AG10803 (cell line): ENCODE measurements at places on chromosomes 7 and 10.

- DNase-seq = no peak
Observed at GRCh38 chr7:25881317-25882037, 270.5 kb upstream of the NFE2L3 start.

- no peak for DNase-seq
Observed at GRCh38 chr7:64774204-64774842, 19.9 kb upstream of the ZNF138 start.

DNA sequence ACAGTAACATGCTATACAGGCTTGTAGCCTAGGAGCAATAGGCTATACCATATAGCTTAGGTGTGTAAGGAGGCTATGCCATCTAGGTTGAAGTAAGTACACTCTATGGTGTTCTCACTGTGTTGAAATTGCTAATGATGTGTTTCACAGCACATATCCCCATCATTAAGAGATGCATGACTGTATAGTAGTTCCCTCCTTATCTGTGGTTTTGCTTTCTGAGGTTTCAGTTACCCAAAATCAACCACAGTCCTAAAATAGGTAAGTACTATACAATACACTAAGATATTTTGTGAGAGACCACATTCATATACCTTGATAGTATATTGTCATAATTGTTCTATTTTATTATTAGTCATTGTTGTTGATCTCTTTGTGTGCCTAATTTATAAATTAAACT is 12.7 kb downstream of the FZD1 start:
- DNase-seq = no peak

GRCh38 chr10:80199828-80200227 is 5.5 kb downstream of the ANXA11 start:
- DNase-seq = peak; percentile 91

GRCh38 chr7:39810204-39810642 is 139.8 kb upstream of the CDK13 start:
- no peak for DNase-seq

- DNase-seq = no peak
Observed at GRCh38 chr7:7439564-7439963, 96.1 kb downstream of the COL28A1 start.

- no peak for DNase-seq
Observed at GRCh38 chr7:152702-153391, 39.5 kb upstream of the FAM20C start.

DNA sequence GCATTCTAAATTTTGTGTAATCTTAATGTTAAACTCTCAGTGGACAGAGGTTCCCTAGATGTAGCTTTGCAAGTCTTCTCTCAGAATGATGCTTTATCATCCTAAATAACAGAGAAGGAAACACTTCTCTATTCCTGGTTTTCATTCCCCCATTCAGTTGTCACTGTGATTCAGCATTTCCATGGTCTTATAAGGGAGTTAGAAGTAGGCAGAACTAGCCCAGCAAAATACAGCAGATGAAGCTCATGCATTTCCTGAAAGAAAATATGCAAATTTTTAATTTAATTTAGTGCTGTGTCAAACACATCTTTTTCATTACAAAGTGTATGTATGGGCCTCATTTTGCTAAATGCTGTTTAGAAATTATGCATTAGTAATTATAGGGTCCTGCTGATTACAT is 70.1 kb downstream of the ITPRID1 start:
- no peak for DNase-seq

GRCh38 chr10:125201108-125201524 is 40.8 kb upstream of the CTBP2 start:
- DNase-seq = no peak

- DNase-seq = peak; percentile 14
Observed at GRCh38 chr7:107047902-107048782, 3.6 kb downstream of the PRKAR2B start.

DNA sequence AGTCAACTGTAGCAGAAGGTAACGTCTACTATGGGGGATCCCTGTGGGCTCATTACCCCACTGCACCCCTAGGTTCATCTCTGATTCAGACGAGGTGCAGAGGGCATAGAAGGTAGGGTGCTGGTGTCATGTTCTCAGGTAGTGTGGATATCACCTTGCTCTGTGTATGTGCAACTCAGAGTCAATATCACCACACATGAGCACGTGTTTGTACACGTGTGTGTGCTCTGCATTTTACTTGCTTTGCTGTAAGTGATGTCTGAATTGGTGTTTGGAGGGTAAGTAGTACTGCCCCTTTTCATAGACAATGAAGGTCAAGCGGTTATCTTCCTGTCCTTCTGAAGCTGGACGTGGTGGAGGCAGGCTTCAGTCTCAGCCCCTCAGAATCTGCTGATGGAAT is 10.4 kb downstream of the DMBT1 start:
- no peak for DNase-seq

DNA sequence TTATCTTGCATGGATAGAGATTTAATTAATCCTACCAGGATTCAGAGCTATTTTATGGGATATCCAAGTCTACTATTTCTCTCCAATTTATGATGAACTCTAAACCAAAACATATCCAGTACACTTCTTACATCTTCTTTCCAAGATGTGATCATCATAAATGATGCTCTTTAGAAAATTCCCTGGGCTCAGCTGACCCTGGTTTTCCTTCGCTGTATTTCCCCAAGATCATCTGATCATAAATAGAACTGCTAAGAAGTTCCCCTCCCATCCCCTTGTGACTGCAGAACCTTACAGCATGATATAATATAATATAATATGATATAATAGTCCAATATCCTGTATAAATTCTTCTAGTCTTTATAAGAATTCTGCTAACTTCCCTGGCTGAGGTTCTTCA is 114.6 kb upstream of the LYZL2 start:
- no peak for DNase-seq

DNA sequence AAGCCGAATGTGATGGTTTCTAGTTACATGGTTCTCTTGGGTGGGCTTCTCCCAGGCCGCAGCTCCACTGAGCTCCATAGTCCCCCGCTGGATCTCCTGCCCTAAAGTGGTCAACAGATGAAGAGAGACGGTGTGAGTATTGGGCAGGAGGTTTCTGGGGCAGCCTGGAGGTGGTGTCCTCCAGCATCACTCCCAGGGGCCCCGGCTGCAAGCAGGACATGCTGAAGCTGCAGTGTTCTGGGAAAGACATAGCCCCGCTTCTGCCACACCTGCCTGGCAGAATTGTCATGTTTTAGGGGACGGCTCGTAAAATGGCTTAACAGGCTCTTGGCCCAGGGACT is 40.4 kb downstream of the CALML3 start:
- DNase-seq = no peak

DNA sequence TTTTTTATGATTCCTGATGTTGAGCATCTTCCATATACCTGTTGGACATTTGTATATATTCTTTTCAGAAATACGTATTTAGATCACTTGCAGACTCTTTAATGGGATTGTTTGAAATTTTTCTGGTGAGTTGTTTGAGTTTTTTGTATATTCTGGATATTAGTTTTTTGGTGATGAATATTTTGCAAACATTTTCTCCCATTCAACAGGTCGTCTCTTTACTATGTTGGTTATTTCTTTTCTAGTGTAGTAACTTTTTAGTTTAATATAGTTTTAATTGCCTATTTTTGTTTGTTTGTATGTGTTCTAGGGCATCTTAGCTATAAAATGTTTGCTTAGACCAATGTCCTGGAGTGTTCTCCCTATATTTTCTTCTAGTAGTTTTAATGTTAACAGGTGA is 72.7 kb downstream of the ZWINT start:
- DNase-seq = no peak

GRCh38 chr10:14605231-14605925 is 169.3 kb downstream of the FAM107B start:
- DNase-seq = peak; percentile 44

- no peak for DNase-seq
Observed at GRCh38 chr7:121269798-121270197, 59.0 kb upstream of the WNT16 start.

GRCh38 chr10:26310361-26310760 is 93.8 kb downstream of the GAD2 start:
- DNase-seq = no peak

DNA sequence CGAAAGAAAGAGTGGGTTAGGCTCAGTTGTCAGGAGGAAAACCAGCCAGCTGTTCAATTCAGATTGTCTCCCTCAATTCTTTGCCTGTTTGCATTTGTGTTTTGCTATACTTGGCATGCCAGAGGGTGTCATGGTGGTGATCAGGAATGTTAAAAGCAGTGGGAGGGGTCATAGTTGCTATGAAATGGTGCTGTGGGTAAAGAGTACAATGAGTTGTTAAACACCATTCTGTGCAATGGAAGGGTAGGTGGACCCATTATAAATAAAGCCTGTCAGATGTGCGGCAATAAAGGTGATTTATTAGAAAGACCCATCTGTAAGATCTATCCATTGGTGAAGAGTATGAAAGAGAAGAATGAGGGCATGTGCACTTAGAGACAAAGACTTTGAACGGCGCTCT is 82.2 kb downstream of the MRPL32 start:
- DNase-seq = no peak

DNA sequence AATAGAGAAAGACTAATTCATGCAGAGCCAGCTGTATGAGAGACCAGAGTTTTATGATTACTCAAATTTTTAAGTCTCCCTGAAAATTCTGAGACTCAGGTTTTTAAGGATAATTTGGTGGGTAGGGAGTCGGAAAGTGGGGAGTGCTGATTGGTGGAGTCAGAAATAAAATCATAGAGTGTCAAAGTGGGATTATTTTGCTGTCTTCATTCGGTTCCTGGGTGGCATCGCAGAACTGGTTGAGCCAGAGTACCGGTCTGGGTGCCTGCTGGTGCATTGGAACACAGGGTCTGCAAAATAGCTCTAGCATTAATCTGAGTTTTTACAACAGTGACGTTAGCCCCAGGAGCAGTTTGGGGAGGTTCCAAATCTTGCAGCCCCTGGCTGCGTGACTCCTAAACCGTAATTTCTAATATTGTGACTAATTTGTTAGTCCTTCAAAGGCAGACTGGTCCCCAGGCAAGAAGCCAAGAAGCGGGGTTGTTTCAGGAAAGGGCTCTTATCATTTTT is 32.4 kb downstream of the GPRIN2 start:
- peak; percentile 70 for DNase-seq

DNA sequence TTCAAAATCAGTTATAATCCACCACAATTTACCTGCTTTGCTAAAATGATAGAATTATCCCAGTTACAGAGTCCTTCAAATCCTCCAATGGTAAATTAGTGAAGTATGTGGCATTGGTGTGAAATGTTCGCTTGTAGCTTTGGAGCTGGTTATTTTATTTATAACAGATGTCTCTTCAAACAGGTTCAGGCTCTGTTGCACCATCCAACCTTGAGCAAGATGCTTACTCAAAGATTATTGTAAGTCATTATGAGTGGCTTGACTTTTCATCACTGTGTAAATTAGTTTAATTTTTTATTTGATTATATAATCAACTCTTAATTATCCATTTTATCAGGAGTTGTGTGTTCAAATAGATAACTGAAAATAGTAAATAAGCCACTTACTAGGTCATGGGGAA is 99.4 kb downstream of the BTRC start:
- DNase-seq = peak; percentile 33

DNA sequence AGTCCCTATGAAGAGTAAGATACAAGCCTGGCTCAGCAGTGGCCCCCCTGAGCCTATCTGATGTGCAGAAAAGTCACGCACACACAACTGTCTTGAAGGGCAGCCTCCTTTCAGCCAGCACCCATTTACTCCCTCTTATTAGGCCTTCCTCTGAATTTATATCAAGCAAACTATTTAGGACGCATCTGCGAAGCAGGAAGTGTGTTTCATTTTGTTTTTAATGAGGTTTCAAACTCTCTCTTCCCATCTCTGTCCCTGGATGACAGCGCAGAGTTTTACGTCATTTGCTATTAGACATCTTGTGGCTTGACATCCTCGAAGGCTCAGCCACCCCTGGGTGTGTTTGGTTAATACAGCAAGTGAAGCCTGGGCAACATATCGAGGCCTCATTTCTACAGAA is 79.5 kb downstream of the CUX1 start:
- no peak for DNase-seq

- no peak for DNase-seq
Observed at GRCh38 chr7:47355684-47356083, 226.2 kb downstream of the TNS3 start.

DNA sequence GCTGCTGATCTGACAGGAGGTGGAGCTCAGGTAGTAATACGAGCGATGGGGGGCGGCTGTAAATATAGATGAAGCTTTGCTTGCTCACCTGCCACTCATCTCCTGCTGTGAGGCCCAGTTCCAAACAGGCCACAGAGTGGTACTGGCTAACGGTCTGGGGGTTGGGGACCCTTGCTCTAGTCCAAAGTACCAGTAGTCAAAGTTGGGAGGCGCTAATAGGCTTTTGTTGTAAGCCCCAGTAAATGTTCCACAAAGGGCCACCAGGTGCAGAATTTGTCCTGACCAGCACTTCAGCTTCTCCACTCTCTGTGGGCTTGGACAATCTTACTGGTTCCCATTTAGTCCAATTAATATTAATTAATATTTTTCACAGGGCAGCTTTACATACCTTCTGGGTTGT is 206.6 kb downstream of the ACTR3B start:
- DNase-seq = no peak

DNA sequence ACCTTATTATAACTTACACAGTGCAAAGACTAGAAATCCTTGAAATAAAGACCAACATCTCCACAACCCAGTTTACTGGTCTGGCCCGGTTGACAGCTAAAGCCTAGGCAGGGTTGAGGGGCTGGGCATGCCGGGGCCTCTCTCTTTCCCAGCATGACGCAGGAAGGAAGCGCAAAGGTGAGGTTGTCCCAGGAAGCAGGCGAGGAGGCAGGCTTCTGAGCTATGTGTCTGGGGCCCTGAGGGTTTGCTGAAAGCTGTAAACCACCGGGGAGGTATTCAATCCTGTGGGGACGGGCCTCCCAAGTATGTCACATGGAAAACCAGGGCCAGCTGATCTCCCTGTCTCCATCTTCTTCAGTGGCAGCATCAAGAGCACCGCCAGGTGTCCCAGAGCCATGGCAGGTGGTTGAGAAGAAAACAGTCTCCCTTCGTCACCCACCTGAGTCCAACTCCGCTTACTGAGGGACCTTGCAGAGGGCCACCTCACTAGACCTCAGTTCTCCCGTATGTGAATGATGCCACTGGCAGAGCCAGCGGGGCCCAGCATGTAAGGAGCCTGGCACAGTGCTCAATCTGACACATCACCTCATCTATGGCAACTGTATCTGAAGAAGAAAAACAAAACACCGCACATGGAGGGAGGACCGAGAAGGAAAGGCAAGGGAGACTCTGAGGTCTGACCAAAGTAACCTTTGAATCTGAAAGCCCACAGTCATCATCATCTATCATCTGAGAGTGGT is 49.5 kb downstream of the FAM53B start:
- no peak for DNase-seq

- DNase-seq = no peak
Observed at GRCh38 chr7:114141415-114141814, 222.6 kb upstream of the PPP1R3A start.
